ENCODE measurements at places on chromosomes 11 and 22.

DNA sequence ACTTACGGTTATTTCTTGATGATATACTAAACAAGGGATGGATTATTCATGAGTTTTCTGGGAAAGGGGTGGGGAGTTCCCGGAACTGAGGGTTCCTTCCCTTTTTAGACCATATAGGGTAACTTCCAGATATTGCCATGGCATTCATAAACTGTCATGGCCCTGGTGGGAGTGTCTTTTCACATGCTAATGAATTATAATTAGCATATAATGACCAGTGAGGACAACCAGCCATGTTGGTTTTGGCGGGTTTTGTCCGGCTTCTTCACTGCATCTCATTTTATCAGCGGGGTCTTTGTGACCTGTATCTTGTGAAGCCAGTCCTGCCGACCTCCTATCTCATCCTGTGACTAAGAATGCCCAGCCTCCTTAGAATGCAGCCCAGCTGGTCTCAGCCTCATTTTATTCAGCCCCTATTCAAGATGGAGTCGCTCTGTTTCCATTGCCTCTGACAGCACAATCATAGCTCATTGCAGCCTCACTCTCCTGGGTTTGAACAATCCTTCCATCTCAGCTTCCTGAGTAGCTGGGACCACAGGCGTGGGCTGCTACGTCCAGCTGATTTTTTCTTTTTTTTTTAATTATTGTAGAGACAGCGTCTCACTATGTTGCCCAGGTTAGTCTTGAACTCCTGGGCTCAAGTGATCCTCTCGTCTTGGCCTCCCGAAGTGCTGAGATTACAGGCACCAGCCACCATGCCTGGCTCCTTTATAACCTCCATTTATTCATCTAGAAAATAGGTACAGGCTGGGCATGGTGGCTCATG lies 52.6 kb upstream of the EMID1 start:
- no peak for DNase-seq

DNA sequence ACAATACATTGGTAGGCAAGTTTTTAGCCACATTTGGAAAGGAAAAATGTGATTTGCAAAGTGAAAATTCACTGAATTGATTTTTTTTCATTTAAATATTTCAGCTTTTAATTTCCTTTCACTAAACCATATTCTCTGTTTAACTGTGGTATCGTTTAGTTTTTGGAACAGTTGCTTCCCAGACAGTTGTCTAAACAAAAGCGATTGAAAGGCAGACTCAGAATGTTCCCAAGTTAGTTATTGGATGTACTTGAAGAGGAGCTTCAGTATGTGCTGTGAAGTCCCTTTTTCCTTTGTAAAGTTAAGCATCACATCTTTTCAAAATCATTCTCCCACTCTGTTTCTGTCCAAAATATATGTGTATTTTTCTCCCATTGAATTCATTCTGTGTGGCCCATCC lies 623.4 kb upstream of the LUZP2 start:
- no peak for DNase-seq

DNA sequence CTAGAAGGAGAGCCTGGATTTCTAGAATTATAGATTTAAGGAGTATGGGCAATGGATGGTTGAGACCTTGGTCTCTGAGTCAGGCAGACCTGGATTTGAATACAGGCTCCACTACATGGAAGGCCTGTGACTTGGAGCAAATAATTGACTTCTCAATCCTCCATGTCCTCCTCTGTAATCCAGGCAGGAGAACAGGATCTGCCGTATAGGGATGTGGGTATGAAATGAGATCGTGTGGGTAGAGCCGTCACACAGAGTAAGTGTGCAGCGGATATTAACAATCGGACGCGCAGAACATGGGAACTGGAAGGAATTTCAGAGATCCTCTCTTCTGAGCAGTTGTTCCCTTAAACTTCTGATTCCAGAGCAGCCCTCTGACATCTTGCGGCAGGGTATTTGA lies 11.5 kb upstream of the TMPRSS13 start:
- DNase-seq, result no peak

DNA sequence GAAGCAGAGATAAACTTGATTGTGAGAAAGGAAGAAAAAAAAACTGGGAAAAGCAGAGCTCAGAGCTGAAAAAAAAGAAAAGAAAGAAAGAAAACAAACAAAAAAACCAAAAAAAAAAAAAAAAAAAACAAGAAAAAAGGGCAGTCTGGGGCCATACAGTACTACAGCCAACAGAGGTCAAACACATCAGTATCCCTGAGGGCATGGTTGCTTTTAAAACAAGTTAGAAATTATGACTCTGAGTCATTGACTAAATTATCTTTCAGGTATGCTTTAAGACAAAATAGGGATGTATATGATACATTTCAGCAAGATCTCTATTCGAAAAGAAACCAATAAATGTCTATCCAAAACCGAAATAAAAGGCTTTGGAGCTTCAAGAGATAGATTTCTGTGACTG lies 37.1 kb upstream of the TLCD5 start:
- no peak for DNase-seq

GRCh38 chr11:100151944-100152343 lies 535.1 kb upstream of the ARHGAP42 start:
- no peak for DNase-seq

DNA sequence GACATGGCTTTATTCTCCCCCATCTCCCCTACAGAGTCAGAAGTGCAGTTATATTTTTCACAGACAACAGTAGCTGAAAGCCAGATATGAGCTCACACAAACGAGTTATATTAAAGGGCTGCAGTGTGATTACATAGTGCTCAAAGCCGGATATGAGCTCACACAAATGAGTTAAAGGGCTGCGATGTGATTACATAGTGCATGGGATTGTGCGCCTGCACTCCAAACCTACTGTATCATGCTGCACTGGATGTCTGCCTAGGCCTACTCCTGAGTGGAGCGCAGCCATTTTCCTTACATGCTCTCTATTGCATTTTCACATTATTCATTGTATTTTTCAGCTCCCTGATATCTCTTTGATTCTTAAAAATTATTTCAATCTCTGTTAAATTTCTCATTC lies 414.6 kb upstream of the LARGE1 start:
- DNase-seq, result no peak

DNA sequence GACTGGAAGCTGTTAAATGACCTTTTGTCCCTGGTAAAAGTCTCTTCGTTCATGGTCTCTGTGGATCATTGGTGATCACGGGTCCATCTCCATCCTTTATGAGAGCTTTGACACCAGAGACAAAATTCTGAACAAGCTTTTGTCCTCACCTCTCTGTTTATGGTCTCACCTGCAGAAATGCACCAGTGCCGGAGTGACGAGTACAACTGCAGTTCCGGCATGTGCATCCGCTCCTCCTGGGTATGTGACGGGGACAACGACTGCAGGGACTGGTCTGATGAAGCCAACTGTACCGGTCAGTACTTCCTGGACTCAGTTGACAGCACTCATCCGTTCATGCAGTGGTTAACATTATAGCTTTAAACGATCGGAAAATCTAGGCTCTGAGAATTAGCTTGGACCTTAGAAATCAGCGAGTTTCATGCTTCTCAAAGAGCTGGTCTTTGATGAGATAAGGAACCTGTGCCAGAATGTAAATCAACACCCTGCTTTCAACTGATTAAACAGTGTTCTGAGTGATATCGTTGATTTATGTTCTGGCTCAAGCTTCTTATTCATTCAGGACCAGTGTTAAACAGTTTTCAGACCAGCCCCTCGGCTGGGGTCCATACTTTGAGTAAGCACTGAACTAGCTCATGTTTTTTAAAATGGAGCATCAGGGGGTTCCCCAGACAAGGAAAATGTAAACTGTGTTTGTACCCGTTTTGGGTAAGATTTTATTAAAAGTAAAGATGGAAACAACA lies 124.5 kb upstream of the SORL1-AS1 start:
- no peak for DNase-seq

DNA sequence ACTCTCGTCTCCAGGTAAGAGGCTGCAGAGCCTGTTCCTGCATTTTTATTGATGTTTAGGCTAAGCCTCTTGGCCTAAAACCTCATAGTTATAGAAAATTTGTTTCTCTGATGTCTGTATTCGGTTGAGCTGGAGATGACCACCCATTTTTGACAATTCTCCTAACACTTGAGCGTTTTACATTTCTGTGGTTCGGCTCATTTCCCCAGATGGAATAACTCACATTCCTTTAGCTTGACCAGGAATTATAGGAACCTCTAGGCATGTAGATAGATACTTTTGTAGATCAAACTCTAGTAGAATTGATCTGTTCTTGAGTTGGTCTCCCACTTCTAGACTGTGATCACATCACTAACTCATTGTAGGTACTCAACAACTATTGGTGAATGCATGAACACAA lies 172.6 kb upstream of the CADM1 start:
- DNase-seq, result no peak

- DNase-seq, result no peak
Measured at GRCh38 chr11:36317992-36318391, 21.9 kb downstream of the PRR5L start.

DNA sequence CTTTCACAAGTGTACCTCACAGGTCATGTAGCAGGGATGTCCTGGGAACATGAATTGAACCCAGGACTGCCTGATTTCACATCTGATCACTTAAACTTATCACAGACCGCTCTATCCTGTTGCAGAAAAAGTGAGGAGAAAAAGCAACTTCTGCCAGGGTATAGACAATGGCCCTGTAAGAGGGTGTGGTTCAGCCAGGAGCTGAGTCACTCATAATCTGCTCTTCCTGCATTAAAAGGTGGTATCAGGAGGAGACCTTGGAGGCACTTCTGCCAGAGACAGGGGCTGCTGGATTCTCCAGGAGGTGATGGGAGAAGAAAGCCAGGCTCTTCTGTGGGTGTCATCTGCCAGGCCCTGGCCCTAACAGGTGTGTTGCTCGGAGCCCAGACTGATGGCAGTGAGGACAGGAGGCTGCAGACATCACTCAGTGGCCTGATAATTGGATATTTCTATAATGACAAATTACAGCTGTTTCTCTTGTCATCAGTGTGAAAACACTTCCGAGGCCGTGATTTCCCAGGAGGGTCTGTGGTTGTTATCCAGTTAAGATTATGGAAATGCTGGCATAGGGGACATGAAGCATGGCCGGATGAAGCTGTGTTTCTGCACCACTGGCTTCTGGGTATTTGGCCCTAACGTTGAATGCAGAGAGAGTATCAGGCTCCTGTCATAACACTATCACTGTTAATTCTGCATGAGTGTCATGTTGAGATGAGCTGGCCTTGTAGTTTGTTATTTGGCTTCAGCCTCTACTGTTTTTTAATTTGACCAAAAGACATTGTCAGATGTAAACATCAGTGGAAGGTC lies 125.1 kb upstream of the ZBED5 start:
- DNase-seq, result no peak

DNA sequence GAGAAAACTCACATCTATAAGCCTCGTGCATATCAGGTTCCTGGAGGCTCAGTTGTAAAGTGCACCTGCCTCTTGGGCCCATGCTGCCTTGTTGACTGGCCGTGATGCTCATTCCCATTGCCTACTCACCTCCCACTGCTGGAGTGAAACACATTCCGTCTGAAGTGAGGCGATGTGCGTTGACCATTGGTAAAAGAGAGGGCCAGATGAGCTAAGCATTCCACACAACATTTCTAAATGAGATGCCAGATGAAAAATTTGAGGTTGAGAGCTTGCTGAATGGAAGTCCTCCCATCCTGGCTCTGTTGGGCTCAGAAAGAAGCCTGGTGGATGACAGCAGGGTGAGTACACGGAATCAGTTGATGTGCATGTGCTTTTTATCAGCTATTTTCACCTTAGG lies 8.6 kb upstream of the ADAMTS15 start:
- no peak for DNase-seq

- DNase-seq, result no peak
Measured at GRCh38 chr11:61472282-61472681, 36.3 kb upstream of the LRRC10B start.

GRCh38 chr11:126109941-126110731 lies 47.5 kb upstream of the CDON start:
- DNase-seq, result no peak

- DNase-seq, result peak; percentile 84
Measured at GRCh38 chr11:61028135-61028729, 56.8 kb downstream of the CD6 start.

DNA sequence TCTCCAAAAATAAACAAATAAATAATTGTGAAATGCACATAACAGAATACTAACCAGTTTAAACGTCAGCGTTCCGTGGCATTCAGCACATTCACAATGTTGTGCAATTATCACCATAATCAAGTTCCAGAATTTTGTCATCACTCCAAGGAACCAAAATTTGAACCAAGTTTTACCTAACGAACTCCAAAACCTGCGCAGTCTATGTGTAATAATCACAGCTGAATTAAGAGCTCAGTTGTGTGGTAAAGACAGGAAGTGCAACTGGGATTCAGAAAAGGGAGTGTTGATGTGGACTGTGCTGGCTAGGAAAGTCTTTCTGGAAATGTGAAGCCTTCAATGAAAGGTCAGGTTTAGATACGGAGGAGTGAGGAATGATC lies 5.4 kb upstream of the MCAM start:
- DNase-seq, result no peak
